ENCODE measurements at places on chromosomes 3 and 15. TPM values are rescaled to one million over a fixed set of nuclear protein-coding genes. Genes with fewer than 3 reads are reported as not detected.

DNA sequence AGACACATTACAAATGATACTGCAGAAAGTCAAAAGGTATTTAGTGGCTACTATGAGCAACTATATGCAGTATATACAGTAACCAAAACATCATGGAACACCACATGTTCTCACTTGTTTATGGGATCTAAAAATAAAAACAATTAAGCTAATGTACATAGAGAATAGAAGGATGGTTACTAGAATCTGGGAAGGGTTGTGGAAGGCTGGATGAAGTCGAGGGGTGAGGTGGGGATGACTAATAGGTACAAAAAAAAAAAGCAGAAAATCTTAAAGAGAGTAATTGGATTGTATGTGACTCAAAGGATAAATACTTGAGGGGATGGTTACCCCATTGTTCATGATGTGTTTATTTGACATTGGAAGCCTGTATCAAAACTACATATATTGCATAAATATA, 848.8 kb upstream of the GBE1 start:
- DNase-seq = no peak

GABRG3 gene
- 19.3 TPM for total RNA-seq

CAND2 gene
- total RNA-seq = 14.5 TPM

LRRIQ4 gene
- total RNA-seq = 0.31 TPM

Measured in occipital lobe (tissue), 3 donors.